Stimulated activated CD4-positive, alpha-beta T cell treated with anti-CD3 and anti-CD28 coated beads, Interleukin-12 subunit alpha, Interleukin-12 subunit beta, amount 100 ng/mL, for 48 hours (primary cell): ENCODE measurements at places on chromosomes 5 and 9.

DNA sequence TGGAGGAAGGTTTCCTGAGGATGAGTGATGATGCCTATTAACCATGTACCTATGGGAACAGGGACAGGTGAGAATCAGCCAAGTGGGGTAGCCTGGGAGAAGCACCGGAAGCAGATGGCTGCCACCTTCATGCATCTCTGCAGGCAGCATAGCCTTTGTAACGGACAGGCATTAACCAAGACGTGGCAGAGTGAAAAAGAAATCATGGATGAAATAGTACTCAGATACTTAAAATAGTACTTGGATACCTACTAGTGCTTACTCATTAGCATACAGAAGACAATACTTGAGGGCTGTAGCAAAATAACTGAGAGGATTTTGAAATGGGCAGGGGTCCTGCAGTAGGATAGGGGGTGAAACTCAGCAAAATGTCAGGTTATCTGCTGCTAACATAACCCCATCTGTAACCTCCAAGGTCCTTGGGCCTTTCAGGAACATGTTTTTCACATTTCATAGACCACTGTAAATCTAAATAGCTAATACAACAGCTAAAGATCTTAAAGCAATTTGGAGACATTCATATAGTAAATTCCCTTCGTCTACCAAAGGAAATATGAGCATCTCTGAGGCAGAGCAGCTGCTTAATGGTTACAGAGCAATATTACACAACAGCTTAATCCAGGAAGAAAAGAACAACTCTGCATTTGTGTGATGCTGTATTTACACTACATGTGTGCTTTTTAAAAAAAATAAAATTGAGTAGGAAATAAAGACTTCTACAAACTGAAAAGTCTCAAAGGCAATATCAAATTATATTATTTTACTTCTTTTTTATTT, 154.3 kb downstream of the NFIB start:
- DNase-seq: no peak

- DNase-seq: no peak
These were observed 988.2 kb upstream of the ARRDC3 start for GRCh38 chr5:92371171-92371888.

DNA sequence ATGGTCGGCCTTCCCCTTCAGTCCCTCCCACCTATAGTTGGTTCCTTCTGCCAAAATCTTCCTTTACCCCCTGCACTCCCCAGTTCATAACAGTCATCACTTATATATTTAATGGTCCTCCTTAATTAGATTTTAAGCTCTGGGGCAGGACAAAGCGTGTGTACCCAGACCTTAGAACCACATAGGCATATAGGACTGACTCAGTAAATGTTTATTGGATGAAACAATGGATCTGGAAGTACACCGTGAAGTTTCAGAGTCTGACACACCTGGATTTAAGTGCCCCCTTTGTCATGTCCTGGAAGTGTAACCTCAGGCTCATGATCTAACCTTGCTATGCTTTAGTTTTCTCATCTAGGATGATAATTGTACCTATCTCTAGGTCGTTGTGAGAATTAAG, 32.0 kb downstream of the STARD4 start:
- no peak for DNase-seq

DNA sequence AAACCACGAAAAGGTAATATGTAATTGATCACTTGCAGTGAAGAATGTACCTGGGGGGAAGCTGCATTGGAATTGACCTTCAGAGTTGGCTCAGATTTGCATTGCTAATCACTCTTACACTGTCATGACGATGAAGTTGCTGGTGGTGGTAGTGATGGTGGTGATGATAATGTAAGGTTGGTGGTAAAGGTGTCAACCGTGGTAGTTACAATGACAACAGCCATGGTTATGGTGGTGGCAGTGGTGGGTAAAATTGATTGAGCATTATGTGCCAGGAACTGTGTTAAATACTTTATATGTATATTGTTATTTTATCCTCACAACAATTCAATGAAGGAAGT, 282.4 kb downstream of the NR3C1 start:
- no peak for DNase-seq

GRCh38 chr9:133754688-133755227, 16.6 kb upstream of the SARDH start:
- DNase-seq: no peak

DNA sequence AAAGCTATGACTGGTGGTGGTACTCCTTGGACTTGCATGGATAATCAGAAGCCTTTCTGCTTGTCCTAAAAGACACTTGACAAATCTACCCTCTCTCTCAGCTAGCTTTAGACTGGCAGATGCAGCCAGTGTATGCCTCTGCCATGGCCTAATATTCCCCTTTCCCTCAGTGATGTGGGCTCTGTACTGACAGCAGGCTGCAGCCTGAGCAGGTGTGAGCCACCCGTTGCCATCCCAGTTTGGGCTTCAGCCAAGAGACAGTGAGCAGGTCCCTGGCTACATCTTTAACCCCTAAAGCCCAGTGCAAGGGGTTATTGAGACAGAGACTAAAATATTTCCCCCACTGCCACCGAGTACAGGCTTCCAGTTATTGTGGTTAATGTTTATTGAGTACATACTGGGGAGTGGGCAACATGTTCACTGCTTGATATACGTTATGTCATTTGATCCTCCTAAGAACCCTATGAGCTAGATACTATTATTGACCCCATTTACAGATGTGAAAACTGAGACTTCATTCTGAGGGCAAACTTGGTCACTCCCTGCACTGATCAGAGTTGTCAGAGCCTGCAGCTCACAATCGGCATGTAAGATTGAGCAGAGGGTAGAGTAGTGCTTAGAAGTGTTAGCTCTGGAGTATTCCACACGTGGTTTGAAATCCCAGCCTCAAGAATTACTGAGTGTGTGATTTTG, 254.2 kb downstream of the ARHGAP26 start:
- DNase-seq: no peak

DNA sequence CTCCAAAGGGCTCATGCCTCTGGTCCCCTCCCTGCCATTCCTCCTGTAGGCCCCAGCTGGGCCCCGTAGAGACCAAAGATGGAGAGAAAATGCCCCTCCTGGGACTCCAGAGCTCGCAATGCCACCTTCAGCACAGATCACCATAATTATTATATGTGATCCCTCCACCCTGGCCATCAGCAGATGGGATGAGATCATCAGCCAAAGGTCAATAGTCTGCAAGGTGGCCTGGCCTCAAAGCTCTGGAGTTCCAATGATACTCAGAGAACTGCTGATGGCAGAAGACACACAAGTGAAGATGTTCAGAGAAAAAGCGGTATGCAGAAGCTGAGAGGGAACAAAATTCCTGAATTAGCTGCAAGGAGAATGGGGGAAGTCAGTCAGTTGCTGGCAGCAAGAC, 5.0 kb downstream of the RPP25L start:
- no peak for DNase-seq
